ENCODE measurements at places on chromosomes 5 and 9.
A peak's percentile ranks its signal among the peaks of the same experiment; 100 is the strongest.

DNA sequence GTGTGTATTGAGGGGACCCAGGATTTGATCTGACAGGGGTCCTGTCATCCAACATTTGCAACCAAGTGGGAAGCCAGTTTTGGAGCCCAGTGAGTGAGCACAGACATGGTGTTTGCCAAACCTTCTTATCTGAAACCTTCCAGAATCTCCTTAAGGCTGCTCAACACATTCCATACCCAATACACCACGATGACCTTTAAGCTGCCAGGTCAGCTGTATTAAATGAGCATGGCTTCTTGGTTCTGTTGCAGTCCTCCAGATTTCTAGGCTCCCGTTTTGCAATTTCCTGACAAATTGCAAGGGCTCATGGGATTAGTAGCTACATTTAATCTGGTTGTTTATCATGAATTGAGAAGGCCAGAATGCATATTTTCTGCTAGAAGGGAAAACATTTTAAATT, 124.2 kb upstream of the ATP10B start:
- peak; percentile 1 for DNase-seq
- no peaks in the 10 kb centered on the region for H3K36me3 ChIP-seq
- no peaks in the 10 kb centered on the region for H3K4me1 ChIP-seq
- H3K27me3 ChIP-seq, result no peaks in the 10 kb centered on the region
- H3K4me3 ChIP-seq, result no peak overlapping the region

DNA sequence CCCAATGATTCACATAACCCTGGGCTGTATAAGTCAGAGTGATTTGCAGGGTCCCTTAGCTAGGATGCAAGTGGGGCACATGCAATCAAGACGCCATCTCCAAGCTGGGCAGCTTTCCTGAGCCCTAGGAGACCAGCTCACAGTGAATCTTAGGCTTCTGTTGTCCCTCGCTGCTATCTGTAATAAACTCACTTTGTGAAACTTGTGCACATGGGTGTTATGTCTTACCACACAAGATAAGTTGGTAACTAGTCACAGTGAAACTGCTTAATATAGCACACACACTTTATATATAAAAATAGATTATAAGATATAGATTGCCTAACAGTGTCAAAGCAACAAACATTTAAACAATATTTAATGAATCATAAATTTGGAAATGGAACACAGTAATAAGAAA, 658.5 kb downstream of the SLCO4C1 start:
- no peaks in the 10 kb centered on the region for H3K4me1 ChIP-seq
- H3K36me3 ChIP-seq, result no peaks in the 10 kb centered on the region
- no peaks in the 10 kb centered on the region for H3K27me3 ChIP-seq
- H3K27ac ChIP-seq, result no peak overlapping the region
- no peak overlapping the region for H3K4me3 ChIP-seq

DNA sequence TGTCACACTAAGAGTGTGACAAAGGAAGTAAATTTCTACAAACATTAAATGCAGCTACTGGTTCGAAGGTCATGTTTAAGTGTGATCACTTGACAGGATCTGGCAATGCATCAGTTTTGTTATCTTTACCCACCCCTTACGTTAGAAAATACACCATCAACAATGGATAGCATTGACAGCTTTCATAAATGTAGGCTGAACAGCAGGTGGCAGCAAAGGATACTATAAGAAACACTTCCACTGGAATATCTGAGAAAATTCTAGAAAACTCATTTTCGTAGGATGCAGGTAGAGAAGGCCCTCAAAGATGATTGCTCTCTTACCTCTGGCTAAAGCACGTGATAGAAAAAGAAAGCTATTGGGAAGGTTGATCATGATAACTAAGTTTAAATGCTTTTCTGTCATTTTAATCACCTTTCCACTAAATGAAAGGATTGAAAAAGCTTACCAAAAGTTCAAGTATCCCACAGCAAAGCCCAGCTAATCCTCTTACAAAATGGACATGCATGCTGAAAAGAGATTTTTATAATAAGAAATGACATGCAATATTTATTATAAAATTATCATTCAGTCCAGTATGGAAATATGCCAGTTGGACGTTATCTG, 292.5 kb downstream of the PARP8 start:
- DNase-seq, result peak; percentile 5
- no peak overlapping the region for H3K27ac ChIP-seq
- H3K4me1 ChIP-seq, result peaks cover 5% of the 10 kb centered on the region
- no peak overlapping the region for H3K4me3 ChIP-seq
- H3K36me3 ChIP-seq, result no peaks in the 10 kb centered on the region

- H3K27me3 ChIP-seq, result no peaks in the 10 kb centered on the region
- H3K27ac ChIP-seq, result no peak overlapping the region
- DNase-seq, result no peak
These were observed 130.1 kb downstream of the ARSB start for GRCh38 chr5:78855026-78855425.

- no peaks in the 10 kb centered on the region for H3K36me3 ChIP-seq
- no peaks in the 10 kb centered on the region for H3K27me3 ChIP-seq
- H3K27ac ChIP-seq, result no peak overlapping the region
- peaks cover 20% of the 10 kb centered on the region for H3K4me1 ChIP-seq
- no peak overlapping the region for H3K4me3 ChIP-seq
These were observed 369.3 kb upstream of the TRPC7 start for GRCh38 chr5:136734628-136735027.

DNA sequence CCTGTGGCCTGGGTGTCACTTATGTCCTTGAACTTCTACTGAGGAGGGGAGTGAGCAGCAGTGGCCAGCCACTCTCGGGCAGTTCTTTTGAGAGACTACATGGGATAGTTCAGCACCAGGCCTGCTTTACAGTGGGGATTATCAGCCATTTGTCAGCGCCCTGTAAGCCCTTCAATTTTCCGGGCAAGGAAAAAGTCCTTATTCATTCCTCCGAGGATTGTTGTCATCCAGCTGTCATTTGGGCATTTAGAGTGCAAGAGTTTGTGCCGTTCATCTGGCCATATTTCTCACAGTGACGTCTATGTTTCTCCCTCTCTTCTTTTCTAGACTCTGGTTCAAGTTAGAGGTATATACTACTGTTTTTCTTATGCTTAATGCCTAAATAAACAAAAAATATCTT, 172.8 kb downstream of the TLE4 start:
- H3K27ac ChIP-seq, result no peak overlapping the region
- H3K4me3 ChIP-seq, result no peak overlapping the region
- no peak for DNase-seq
- H3K27me3 ChIP-seq, result no peaks in the 10 kb centered on the region
